ENCODE measurements at places on chromosomes 2 and 18. TPM values are rescaled to one million over a fixed set of nuclear protein-coding genes. Genes with fewer than 3 reads are reported as not detected.

GRCh38 chr2:195613922-195614321 is 43.1 kb upstream of the SLC39A10 start:
- DNase-seq, result no peak

- DNase-seq, result no peak
Measured at GRCh38 chr18:47746615-47747014, 183.8 kb downstream of the SMAD2 start.

DNA sequence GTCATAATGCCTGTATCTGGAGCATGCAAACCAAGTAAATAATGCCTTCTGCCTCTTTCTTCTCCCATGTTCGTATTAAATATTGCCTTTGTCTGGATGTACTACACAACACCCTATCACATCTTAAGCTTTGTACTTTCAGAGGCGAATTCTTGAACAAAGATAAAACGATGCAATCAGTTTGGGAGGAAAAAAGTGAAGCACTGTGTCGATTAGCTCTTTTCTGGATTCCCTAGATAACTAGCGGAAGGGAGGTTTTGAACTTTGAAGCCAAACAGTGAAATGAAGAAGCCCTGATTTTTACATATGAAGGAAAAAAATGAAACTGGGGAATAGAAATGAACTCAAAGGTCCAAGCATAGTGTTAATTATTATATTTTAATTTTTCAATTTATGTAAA is 44.7 kb downstream of the CAVIN2 start:
- DNase-seq, result no peak

The UGT1A5 gene
- not detected for polyA plus RNA-seq

The TUBB8B gene
- polyA plus RNA-seq, result 0.64 TPM

The UGT1A4 gene
- not detected for polyA plus RNA-seq

The TDRD15 gene
- polyA plus RNA-seq, result 0.06 TPM

Data from right renal cortex interstitium (tissue), 3 donors.